BE2C (cell line): ENCODE measurements at places on chromosomes 3 and 15.

- no peak for DNase-seq
Observed at GRCh38 chr15:98860281-98861041, 147.1 kb downstream of the PGPEP1L start.

- no peak for DNase-seq
Observed at GRCh38 chr3:123861081-123861836, 22.9 kb downstream of the MYLK start.

GRCh38 chr3:197317250-197317963 lies 19.0 kb upstream of the DLG1 start:
- DNase-seq: no peak

GRCh38 chr3:66095295-66096001 lies 56.7 kb upstream of the MAGI1 start:
- no peak for DNase-seq

- no peak for DNase-seq
Observed at GRCh38 chr15:100277087-100277855, 64.5 kb downstream of the ADAMTS17 start.

DNA sequence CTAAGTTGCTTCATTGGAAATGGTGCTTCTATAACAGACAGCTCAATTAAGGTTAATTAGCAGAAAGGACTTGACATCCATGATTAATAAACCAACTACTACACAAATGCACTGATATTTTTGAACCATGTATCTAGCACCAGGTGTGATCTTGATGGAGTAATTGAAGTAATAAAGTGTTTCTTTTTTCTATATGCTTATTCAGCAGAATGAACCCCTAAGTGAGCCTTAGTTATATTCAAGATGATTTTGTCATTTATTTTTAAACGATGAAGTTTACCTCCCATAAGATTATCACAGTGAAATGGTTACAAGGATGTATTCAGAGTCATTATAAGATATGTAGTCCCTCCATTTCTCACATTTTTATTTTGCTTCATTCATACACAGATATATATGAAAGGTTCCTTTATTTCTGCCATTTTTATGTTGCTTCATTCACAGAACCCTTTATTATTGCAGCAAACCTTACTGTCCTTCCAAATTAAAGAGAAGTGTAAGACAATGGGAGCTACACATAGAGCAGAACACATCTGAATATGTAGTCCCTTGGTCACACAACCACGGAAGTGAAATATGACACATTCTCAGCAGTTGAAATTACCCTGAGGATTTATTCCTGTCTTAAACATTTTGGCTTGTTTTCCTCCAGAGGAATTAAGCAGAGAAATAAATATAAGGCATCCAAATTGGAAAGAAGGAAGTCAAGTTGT lies 295.0 kb downstream of the RAP2B start:
- DNase-seq: no peak

GRCh38 chr3:190382082-190382481 lies 5.9 kb upstream of the CLDN16 start:
- no peak for DNase-seq

DNA sequence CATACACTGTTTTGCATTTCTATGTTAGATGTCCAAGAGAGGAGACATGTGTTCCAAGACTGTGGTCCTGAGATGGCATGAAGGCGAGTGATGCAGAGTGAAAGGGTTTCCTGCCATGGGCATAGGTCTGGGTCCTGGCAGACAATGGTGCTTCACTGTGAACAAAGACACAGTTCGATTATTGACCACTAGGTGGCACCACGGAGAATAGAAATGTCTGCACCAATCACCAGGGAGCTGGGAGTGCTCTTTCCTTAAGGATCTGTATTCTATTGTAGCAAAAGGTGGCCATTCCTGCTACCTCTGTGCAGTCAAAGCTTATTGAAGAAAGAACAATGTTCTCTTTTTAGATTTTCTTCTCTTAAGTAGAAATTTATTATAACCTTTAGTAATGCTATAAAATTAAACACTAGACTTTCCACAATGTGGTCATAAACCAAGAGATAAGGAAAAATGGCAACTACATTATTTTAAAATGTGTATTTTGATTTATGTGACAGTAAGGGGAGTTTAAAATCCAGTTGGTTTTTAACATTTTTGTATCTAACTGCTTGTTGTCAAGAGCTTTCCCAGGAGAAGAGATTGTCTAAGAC lies 88.7 kb downstream of the GABRG3 start:
- peak; percentile 76 for DNase-seq

DNA sequence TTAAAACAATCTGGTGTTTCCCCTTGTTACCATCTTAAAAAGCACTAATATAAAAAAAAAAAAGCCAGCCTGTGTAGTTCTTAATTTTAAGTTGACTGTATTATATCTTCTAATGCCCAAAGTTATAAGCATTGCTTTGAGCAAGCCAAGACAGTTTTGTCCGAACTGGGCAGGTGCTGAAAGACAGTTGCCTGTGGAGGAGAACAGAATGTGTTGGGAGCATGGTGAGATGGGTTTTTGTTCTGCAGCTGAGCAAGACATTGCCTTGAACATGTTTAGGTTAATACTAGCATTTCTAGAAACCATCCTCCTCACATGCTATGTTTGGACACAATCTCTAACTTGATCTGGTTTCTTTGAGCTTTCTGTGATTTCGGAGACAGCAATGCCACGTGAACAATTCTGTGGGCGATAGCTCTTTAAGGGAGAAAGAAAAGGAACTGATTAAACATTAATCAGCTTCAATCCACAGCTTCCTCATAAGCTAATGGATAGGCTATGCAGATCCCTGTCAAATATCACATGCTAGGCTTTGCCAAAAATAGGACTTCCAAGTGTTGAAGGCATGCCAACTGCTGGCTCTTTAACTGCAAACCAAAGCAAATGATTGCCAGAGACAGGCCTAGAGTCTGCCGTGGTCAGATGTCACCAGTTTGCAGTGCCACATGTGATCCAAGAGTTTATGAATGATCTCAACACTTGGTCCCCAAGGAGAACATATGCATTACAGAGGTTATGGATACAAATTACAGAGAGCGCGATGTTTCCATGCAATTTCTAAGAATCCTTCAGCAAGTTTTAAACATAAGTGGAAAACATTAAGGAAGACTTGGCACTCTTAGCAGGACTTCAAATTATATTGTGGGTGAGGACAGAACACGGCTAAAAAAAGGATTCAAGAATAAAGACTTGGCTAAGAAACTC lies 428.1 kb downstream of the ROBO2 start:
- peak; percentile 54 for DNase-seq

DNA sequence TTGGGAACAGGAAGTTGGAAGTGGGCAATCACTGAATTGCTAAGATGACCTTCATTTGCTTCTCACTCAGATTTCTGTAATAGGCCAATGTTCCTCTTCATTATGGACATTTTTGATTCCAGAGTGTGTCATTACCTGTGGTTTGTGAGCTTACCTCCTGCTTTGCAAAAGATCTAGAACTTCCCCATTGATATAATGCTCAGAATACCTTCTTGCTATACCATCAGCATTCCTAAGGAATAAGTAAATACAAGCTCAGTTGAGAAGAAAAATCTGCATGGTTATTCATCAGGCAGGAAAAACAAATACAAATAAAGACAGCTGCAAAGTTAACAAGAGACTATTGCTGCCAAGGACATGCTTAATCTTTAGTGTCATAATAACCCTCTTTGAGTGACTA lies 5.6 kb upstream of the RPL14 start:
- DNase-seq: no peak

GRCh38 chr15:96767703-96768434 lies 437.4 kb downstream of the NR2F2 start:
- DNase-seq: no peak

DNA sequence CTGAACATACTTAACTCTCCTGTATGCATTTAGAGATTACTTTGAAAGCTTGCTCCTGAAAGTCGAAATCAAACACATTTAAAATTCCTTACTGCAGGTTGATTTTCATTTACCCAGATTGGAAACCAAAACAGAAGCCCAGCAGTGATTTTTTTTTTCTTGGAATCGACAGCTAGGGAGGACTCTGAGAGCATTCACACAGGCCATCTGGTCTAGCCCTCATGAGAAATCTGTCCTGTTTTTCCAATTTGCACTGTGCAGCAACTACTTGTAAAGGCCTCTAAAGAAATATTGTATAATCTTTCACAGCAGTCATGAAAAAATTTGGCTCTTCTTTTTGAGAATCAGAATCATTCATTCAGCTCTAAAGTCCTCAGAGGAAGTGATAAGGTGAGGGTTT lies 179.2 kb downstream of the KCNAB1 start:
- no peak for DNase-seq

DNA sequence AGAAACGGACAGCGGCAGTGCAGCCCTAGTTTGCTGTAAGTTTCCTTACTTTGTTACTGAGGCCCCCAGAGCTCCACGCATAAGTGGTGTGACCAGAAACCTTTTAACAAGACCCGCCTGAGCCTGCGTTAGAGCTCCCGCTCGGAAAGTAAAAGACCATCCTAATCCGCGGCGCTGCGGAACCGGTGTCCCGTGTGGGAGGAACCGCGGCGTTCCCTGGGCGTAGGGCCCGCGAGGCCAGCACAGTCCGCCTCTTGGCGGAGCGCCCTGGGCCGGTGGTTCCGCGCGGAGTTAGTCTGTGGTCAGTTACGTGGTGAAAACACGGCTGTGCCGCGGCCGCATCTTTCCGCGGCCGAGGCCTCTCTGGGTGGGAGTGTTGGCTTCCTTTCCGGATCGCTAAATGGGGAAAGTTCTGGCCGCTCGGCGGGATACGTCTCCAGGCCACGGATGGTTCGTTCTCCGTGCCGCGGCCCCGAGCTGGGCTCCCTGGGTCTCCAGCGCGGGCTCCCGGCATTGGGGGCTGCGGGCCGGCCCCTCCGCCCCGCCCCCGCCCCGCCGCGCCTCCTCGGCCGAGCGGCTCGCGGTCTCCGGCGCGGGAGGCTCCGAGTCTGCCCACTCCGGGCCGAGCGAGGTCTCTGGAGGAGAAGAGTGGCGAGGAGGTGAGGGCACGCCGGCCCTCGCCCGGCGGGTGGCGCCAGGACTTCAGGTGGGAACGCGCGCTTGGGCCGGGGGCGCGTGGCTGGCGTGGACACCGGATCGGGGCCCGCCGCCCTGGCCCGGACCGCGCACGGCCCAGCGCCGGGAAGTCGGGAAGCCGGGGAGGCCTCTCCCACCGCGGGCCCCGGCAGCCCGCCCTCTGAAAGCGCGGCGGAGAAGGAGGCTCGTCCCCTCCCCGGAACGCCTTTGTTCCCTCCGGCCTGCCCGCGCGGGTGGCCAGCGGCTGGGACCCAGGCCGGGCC lies 754 bp downstream of the B3GNT5 start:
- peak; percentile 31 for DNase-seq

DNA sequence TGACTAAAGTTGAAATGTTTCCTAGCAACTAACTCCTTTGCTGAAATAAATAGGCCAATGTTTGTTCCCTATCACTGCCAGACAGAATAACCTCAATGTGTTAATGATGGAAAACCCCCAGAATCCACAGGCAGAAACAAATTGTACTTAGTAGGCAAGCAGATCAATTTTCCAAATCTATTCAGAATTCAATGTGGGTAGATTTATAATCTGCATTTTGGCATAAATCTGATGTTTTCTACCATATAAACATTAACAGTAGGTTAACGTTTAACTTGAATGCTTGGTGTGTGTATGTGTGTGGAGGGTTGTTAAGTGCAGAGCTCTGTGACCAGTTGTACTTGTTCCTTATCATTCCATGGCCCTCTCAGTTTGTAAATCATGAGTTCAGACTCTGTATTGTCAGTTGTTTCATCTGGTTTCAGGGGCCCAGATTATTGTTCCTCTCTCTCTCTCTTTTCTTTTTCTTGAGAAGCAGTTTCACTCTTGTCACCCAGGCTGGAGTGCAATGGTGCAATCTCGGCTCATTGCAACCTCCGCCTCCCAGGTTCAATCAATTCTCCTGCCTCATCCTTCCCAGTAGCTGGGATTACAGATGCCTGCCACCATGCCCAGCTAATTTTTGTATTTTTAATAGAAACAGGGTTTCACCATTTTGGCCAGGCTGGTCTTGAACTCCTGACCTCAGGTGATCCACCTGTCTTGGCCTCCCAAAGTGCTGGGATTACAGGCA lies 32.8 kb downstream of the PLSCR1 start:
- DNase-seq: no peak

GRCh38 chr3:64773137-64773536 lies 85.3 kb upstream of the ADAMTS9 start:
- no peak for DNase-seq

DNA sequence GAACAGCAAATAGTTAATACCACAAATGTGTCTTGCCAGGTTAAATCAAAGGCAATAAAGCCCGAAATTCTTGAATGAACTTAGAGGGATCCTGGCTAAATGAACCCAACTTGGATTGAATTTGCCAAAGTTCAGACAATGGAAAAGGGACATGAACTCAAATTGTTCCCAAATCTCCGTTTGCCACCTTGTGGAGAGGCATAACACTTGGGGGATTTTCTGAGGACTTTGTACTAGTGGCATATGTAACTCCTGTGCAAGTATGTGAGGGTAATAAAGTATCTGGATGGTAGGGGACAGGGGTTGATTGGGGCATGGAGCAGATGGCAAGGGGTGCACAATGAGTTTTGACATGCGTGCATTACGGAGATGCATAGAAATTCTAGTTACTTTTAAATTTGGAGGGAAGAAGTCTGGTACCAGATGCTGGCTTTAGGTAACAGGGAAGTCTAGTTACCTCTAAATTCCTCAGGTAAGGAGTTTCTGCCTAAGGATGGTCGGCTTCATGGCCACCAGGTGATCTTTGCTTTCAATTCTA lies 1.2 kb upstream of the TCAIM start:
- no peak for DNase-seq

DNA sequence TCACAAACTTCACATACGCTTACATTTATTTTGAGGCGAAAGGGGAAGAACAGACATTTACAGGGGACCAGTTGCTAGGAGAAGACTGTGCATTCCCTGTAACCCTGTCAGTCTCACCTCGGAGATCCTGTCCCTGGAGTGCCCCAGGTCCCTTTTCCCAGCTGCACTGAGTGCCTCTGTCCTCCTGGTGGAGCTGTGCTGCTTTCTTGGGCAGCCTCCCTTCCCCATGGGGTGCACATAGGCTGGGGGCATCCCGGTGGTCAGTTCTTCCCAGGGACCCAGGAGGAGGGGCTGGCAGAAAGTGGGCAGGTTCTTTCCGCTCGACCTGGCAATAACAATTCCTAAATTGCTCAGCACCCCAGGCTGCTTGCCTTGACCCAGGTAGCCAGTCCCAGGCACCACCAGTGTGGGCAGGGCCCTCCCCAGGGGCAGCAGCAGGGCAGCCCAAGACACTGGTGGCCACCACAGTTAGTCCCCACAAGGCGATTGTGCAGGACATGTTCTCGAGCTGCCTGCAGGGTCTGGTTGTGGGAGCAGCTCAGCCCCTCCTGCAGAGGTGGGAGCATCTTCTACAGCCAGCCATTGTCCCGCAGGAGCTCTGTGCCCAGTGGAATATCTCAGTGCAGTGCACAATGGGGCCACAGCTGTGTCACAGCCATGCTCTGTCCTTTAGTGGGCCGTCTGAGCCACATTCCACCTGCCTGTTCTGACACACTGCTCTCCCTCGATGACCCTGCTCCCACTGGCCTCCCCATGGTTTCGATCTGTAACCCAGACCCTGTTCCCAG lies 36.3 kb downstream of the APBA2 start:
- no peak for DNase-seq

GRCh38 chr3:116367761-116368395 lies 77.4 kb downstream of the LSAMP start:
- no peak for DNase-seq

GRCh38 chr3:41940393-41940792 lies 21.5 kb downstream of the ULK4 start:
- no peak for DNase-seq
